ENCODE measurements at places on chromosomes 2 and 18. TPM values are rescaled to one million over a fixed set of nuclear protein-coding genes. Genes with fewer than 3 reads are reported as not detected.

The TEX44 gene
- total RNA-seq, result not detected

The CYP27C1 gene
- total RNA-seq, result 0.65 TPM

The CHRNG gene
- total RNA-seq, result not detected

- no peak for DNase-seq
- peaks cover 46% of the 10 kb centered on the region for H3K27me3 ChIP-seq
- H3K36me3 ChIP-seq, result no peaks in the 10 kb centered on the region
- H3K27ac ChIP-seq, result no peak overlapping the region
Measured at GRCh38 chr2:137937246-137937645, 27.0 kb upstream of the HNMT start.

- H3K4me3 ChIP-seq, result no peak overlapping the region
- H3K27me3 ChIP-seq, result no peaks in the 10 kb centered on the region
- DNase-seq, result no peak
- no peak overlapping the region for H3K27ac ChIP-seq
- H3K4me1 ChIP-seq, result no peaks in the 10 kb centered on the region
Measured at GRCh38 chr2:169916623-169917022, 89.4 kb downstream of the UBR3 start.

DNA sequence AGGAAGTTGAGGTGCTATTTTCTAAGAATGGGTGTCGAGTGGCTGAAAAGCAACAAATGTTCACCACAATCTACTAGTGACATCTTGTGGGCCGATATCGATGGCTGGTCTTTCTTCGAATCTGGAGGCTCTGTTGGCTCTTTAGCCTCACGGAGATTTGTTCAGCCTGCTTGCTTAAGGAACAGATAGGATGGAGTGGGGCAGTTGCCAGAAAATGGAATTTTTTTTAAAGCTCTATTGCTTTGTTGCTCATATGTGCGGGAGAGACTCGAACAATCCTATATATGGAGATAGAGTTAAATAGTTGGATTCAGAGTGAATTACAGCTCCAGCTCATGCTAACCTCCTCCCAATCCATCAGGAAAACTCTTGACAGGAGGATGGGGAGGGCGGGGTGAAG lies 70.9 kb upstream of the LYPD6B start:
- no peaks in the 10 kb centered on the region for H3K4me1 ChIP-seq
- H3K36me3 ChIP-seq, result no peaks in the 10 kb centered on the region
- H3K27ac ChIP-seq, result no peak overlapping the region
- no peak overlapping the region for H3K4me3 ChIP-seq
- no peak for DNase-seq

DNA sequence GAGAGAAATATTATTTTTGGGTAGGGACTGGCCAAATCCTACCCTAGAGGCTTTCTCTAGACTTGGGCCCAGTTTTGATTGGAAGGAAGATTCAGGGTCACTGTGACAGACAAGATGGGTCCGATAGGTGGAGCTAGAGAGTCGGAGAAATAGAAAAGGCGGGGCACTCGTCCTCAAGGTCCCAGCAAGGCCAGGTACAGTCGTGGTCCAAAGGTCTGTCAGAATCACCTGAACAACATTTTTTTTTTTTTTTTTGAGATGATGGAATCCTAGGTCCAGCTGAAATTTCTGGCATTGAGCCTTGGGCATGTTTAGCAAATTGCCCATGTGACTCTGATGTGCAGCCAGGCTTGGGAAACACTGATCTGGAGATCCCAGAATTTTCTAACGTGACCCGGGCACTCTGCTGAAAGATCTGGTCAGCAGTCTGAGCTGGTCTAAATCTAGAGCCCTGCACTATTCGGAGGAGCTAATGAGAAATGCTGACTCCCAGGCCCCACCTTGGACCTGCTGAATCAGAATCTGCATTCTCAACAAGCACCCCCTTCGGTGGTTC lies 23.0 kb upstream of the NTSR2 start:
- DNase-seq, result peak; percentile 77
- H3K27me3 ChIP-seq, result no peaks in the 10 kb centered on the region
- H3K4me1 ChIP-seq, result peaks cover 21% of the 10 kb centered on the region
- H3K4me3 ChIP-seq, result no peak overlapping the region
- H3K27ac ChIP-seq, result no peak overlapping the region

GRCh38 chr2:237012577-237013267 lies 73.0 kb upstream of the COPS8 start:
- no peaks in the 10 kb centered on the region for H3K27me3 ChIP-seq
- DNase-seq, result no peak
- no peaks in the 10 kb centered on the region for H3K4me1 ChIP-seq
- no peak overlapping the region for H3K4me3 ChIP-seq
- no peaks in the 10 kb centered on the region for H3K36me3 ChIP-seq

DNA sequence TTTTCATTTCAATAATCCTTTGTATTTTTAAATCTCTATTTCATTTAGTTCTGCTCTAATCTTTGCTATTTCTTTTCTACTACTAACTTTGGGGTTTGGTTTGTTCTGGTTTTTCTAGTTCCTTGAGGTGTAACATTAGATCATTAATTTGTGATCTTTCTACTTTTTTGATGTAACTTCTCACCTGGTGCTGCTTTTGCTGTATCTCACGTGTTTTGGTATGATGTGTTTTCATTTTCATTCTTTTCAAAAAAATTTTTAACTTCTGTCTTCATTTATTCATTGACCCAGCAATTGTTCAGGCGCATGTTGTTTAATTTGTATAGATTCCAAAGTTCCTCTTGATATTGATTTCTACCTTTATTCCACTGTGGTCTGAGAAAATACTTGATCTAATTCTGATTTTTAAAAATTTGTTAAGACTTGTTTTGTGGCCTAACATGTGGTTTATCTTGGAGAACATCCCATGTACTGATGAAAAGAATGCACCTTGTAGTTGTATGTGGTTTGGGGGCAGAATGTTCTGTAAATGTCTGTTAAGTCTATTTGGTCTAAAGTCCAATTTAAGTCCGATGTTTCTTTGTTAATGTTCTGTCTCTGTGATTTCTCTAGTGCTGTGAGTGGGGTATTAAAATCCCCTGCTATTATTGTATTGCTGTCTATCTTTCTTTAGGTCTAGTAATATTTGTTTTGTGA lies 17.3 kb upstream of the MALT1 start:
- no peak overlapping the region for H3K4me3 ChIP-seq
- no peaks in the 10 kb centered on the region for H3K27me3 ChIP-seq
- H3K36me3 ChIP-seq, result no peaks in the 10 kb centered on the region
- peaks cover 5% of the 10 kb centered on the region for H3K4me1 ChIP-seq

DNA sequence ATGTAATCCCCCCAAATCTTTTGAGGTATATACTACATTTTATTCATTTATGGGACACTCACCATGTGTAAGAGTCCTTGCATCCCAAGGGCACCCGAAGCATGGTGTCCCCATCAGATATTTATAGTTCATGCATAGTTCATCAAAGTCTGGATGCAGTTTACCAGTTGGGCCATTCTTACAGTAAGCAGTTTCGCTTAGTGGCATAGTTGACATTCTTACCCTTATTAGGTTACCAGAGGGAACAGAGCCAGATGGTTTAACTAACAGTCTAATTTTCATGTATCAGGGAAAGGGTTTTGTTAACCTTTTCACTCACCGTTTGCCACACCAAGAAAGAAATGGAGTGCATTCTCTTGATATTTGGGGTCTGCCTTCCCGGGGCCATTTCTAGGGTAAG lies 7.1 kb downstream of the ZNF407 start:
- no peak overlapping the region for H3K27ac ChIP-seq
- DNase-seq, result peak; percentile 38
- peaks cover 6% of the 10 kb centered on the region for H3K4me1 ChIP-seq
- no peaks in the 10 kb centered on the region for H3K36me3 ChIP-seq
- H3K27me3 ChIP-seq, result no peaks in the 10 kb centered on the region

DNA sequence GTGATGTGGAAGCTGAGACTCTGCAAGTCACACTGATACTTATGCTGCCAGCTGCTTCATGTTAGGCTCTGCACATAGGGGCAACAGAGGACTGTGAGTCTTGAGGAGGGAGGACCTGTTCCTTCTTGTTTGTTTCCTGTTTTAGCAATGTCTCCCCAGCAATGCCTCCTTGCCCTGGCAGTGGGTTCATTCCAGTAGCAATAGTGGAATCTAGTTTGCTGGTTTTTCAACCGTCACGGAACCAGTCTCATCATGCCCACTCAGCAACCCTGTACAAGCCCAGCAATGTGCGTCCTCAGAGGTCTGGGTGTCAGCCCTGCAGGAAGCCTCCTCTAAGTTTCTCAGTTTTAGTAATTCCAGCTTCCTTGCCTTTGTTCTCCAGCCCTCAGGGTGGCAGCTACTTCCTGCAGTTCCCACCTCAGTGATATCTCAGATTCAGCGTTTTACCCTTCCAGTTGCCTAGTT lies 20.5 kb upstream of the ITGB6 start:
- H3K4me3 ChIP-seq, result no peak overlapping the region
- peaks cover 45% of the 10 kb centered on the region for H3K4me1 ChIP-seq
- no peak for DNase-seq
- no peaks in the 10 kb centered on the region for H3K27me3 ChIP-seq
- no peaks in the 10 kb centered on the region for H3K36me3 ChIP-seq
- H3K27ac ChIP-seq, result no peak overlapping the region

GRCh38 chr2:26811791-26812694 lies 26.2 kb downstream of the CENPA start:
- no peak overlapping the region for H3K4me3 ChIP-seq
- no peak overlapping the region for H3K27ac ChIP-seq
- H3K27me3 ChIP-seq, result peaks cover 14% of the 10 kb centered on the region

GRCh38 chr2:179917272-179917671 lies 55.9 kb upstream of the ZNF385B start:
- peak; percentile 81 for DNase-seq
- no peaks in the 10 kb centered on the region for H3K4me1 ChIP-seq
- H3K36me3 ChIP-seq, result no peaks in the 10 kb centered on the region

- peak; percentile 4 for DNase-seq
- peaks cover 25% of the 10 kb centered on the region for H3K4me1 ChIP-seq
- no peaks in the 10 kb centered on the region for H3K27me3 ChIP-seq
- H3K4me3 ChIP-seq, result no peak overlapping the region
Measured at GRCh38 chr2:138711812-138712211, 68.4 kb downstream of the NXPH2 start.

DNA sequence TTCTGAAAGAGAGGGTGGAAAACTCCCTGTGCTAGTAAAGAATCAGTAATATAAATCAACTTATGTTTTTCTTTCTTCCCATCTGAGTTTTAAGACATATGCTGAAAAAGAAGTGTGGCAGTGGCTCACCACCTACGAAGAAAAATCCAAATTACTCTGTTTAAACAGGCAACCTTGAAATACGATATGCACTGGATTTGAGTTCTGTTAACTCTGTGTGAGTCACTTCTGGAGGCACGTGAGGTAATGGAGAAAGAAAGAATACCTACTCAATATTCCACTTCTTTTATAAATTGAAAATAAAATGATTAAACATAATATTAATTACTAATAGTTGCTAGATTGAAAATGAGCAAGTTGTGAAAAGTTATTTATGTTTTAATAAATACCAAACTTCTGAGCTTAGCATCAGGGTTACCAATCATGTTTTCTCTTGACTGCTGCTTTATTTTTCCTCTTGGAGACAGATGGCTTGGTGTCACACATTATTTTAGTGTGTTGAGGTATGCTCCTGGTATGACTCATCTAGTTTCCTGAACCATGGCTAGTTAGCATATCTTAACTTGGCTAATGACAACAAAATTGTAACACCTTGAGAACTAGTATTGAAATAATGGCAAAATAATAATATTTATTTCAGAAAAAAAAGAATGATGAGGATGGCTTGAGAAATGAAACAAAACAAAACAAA lies 1705.5 kb upstream of the PIK3C3 start:
- no peak overlapping the region for H3K27ac ChIP-seq
- DNase-seq, result no peak
- H3K36me3 ChIP-seq, result no peaks in the 10 kb centered on the region
- no peaks in the 10 kb centered on the region for H3K4me1 ChIP-seq

DNA sequence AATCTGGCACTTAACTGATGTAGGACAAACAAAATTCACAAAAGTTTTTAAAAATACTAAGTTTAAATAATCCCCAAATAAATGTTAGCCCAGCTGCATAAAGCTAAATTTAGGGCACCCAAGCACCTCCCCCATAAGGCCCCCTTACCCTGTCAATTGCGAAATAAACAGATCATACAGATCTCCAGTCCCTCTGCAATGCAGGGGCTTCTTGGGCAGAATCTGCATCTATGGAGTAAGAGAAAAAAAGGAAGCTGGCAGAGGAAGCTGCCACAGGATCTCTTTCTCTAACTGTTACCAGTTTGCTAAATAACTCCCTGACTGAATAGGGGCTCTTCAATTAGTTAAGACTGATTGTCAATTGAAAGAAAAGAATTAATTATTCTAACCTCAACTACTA lies 117.7 kb downstream of the MEMO1 start:
- peaks cover 19% of the 10 kb centered on the region for H3K36me3 ChIP-seq
- no peak for DNase-seq
- H3K4me3 ChIP-seq, result no peak overlapping the region
- no peak overlapping the region for H3K27ac ChIP-seq
- H3K4me1 ChIP-seq, result 0 out of 2 replicates have a peak, but pooled peaks cover 3% of the 10 kb centered on the region
- no peaks in the 10 kb centered on the region for H3K27me3 ChIP-seq

DNA sequence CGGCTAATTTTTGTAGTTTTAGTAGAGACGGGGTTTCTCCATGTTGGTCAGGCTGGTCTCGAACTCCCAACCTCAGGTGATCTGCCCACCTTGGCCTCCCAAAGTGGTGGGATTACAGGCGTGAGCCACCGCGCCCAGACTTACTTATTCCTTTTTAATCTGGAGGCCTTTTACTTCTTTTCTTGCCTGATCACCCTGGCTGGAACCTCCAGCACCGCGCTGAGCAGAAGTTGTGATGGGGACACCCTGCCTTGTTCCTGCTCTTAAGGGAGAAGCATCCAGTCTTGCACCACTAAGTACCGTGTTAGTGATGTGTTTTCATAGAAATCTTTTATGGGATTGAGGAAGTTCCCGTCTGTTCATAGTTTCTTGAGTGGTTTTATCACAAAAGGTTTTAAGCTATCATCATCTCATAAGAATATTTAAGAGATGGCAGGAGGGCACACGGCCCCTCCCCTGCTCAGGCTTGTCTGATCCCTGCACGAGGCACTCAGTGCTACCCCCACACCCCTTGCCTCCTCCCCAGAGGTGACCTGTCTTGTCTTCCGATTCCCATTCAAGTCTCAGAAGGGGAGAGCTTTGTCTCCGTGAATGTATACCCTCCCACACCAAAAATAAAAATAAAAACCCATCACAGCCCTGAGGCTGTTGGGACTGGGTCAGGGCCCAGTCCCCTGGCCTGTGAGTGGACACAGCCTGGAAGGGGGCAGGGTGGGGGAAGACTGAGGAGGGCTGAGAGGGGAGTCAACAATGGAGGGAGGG lies 65.3 kb upstream of the SMAD7 start:
- no peaks in the 10 kb centered on the region for H3K36me3 ChIP-seq
- DNase-seq, result no peak
- H3K4me3 ChIP-seq, result no peak overlapping the region
- no peaks in the 10 kb centered on the region for H3K27me3 ChIP-seq
